ENCODE measurements at places on chromosomes 4 and X. TPM values are rescaled to one million over a fixed set of nuclear protein-coding genes. Genes with fewer than 3 reads are reported as not detected.

Gene GLRA3
- not detected for total RNA-seq

Gene LRPAP1
- 164 TPM for total RNA-seq

Gene ETNPPL
- total RNA-seq, result not detected

Gene C4orf51
- not detected for total RNA-seq

Gene TEX11
- not detected for total RNA-seq

Gene RAB9B
- total RNA-seq, result 0.94 TPM

Measured in smooth muscle cell of the coronary artery (primary cell).